LNCaP clone FGC (cell line): ENCODE measurements at places on chromosomes 7 and 10.

DNA sequence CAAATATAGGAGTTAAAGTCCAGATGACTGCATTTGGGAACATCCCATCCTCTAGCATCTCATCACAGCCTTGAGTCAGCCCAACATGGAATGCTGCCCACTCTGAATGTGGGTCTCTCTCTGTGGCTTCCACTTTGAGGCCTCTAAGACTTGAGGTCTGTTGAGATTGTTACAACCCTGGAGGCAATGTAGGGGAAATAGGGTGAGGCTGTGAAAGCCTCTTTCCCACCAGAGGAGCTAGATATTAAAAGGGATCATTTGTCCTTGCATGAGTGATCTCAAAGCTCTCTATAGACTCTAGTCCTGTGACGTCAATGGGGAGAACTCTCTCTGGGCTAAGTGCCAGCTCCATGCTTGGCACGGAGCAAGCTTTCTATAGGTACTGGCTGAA lies 6.4 kb upstream of the GOLGA7B start:
- no peak for DNase-seq

GRCh38 chr10:21637795-21638194 lies 103.8 kb downstream of the MLLT10 start:
- DNase-seq = no peak

GRCh38 chr7:92412745-92413144 lies 34.5 kb upstream of the GATAD1 start:
- DNase-seq = no peak

DNA sequence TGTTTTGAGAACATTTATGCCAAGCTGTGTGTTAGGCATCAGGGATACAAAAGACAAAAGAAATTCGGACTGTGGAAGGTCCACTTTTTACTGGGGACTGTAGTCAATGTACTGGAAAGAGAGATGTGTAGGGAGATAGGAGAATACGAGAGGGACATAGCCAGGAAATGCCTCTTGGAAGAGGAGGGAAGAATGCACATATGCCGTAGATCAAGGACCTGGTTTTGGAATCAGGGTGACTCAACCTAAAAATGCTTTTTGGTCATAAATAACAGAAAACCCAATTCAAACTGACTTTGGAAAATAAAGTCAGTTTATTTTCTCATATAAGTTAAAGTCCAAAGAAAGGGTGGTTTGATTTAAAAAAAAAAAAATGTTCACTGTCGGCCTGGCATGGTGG lies 140.3 kb upstream of the TCF7L2 start:
- no peak for DNase-seq

GRCh38 chr10:84214612-84215235 lies 10.6 kb downstream of the LRIT2 start:
- DNase-seq = no peak

DNA sequence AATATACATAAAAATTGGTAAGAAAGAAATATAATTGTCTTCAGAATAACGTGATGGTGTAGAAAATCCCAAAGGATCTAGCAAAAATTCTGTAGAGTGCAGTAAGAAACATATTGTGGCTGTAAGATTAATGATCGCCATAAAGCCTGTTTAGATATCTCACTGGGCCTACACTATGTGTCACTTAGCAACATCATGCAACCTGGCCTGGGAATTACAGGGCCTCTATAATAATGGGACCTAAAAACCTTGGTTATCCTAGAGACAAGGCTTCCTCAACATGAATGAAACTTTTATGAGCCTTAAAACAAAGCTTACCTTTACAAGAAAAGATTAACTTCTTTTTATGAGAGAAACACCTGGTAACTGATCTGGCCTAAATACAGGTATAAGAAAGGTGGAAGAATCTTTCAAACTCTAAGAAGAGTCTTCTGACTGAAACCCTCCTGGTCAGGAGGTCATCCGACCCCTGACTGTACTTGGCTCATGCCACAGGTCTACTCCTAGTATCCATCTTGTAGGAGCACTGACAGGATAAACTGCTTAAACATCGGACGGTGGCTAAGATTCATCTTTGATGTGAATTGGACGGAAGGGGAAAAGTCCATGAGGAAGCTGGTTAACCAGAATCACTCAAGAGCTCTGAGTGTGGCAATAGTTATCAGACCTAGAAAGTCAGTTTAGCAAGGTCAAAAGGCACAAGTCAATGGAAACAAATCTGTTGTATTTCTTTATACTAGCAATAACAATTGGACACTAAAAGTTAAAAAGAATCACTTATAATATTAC lies 1155.1 kb upstream of the SORCS1 start:
- no peak for DNase-seq

GRCh38 chr7:11077816-11078215 lies 104.1 kb downstream of the PHF14 start:
- no peak for DNase-seq

GRCh38 chr7:79702116-79702515 lies 248.6 kb upstream of the MAGI2 start:
- no peak for DNase-seq

DNA sequence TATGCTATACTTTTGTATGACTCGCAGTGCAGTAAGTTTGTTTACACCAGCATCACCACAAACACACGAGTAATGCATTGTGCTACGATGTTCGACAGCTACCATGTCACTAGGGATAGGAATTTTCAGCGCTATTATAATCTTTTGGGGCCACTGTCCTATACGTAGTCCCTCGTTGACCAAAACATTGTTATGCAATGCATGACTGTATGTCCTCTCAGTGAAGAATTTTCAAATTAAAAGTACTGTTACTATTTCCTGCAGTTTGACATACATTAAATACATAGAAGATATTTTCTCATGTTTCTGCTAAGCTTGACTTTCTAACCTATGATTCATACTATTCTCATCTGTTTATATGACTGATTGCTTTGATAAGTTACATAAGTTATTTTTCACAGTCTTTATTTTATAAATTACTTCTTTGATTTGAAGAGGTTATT lies 203.6 kb downstream of the VTI1A start:
- no peak for DNase-seq

DNA sequence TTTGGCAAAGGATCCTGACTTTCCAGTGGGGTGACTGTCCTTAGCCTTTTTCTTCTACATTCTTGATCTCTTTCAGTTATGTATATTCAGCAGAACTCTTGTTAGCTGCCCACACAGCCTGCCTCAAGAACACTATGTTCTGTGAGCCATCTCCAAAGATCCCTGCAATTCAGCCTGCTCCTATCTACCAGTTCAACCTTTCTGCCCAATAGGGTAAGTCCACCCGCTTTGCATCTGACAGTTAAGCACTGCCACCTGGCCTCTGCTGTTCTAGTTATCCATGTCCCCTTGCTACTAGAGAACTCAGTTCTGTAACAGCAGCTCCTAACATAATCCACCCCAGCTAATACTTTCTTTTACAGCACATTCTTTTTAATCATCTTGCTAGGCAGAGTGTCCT lies 13.5 kb downstream of the OR9A2 start:
- DNase-seq = no peak

DNA sequence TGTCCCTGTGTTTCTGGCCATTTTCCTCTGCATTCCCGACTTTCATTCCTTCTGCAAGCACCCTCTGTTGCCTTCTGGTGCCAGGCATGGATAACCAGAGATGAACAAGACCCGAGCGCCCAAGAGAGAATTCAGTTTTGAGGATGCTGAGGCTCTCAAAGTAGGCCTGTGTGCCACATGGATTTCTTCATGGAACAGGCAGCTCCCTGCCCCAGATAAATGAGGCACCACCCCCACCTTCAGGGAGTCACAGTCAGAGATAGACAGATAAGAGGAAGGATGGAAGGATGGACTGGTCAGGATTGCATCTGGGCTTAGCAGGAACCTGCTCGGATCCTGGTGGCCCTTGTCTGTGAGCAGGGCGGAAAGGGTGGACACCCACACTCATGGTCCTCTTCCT lies 49.4 kb downstream of the ADCYAP1R1 start:
- DNase-seq = no peak

DNA sequence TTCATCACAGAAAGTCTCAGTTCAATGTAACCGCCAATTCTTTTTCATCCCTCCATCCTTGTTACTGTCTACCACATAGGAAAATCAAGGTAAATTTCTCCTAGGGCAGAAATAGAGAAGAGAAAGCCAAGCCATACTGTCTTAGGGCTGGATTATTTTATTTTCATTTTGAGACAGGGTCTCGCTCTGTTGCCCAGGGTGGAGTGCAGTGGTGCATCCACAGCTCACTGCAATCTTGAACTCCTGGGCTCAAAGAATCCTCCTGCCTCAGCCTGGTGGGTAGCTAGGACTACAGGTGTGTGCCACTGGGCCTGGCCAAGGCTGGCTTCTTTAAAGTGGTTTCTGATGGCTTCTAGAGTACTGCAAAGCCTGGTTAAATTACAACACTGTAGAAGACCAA lies 181.7 kb downstream of the SRPK2 start:
- no peak for DNase-seq

- no peak for DNase-seq
Measured at GRCh38 chr7:97801108-97801507, 69.2 kb downstream of the TAC1 start.

GRCh38 chr10:18214691-18215563 lies 74.7 kb downstream of the CACNB2 start:
- DNase-seq = no peak

DNA sequence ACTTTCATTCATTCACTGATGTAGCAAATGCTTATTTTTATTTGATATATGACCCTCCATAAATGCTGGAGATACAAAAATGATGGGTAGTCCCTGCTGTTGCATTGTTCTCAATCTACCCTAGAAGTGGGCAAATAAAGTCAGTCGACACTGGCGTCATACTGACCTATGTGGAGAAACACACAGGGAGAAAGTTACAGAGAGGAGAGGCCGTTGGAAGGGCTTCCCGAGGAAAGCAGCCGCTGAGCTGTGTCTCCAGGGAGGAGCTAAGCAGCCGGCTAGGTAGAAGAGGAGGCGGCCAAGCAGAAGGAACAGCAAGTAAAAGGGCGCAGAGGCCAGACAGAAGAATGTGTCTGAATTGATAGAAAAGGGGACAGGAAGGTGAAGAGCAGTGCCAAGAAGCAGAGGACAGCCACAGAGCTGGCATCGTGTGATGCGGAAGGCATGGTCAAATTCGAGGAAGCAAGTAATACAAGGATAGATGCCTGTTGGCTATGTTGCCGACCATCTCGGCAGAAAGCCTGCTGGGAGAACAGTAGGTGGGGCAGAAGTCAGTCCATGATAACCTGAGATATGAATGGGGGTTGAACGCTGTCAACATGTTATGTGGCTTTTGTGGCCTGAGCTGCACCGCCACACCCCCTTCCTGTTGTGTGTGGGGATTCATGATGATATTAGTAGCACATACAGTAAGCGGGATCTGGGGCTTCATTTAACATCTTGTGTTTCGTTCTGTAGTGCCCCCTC lies 25.9 kb downstream of the ST8SIA6 start:
- DNase-seq = no peak

GRCh38 chr10:62048919-62049623 lies 147.6 kb downstream of the ARID5B start:
- DNase-seq = peak; percentile 46

GRCh38 chr10:102109166-102110116 lies 10.7 kb downstream of the LDB1 start:
- DNase-seq = no peak

DNA sequence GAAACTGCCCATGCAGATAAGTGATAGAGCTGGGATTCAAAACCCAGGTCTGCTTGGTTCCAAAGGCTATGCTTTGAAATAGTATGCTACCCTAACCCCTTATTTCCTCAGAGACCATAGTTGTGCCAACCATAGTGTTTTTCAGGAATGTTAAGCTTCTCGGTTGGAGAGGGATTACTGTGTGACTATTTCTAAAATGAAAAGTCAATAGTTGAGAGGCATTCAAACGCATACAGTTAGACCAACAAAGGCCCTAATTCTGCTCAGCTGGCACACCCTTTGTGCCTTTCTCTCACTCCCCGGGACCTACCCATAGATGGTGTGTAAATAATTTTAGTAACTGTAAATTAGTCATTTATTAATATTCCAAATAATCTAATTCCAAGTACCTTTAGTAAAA lies 64.6 kb upstream of the RNF148 start:
- DNase-seq = no peak

DNA sequence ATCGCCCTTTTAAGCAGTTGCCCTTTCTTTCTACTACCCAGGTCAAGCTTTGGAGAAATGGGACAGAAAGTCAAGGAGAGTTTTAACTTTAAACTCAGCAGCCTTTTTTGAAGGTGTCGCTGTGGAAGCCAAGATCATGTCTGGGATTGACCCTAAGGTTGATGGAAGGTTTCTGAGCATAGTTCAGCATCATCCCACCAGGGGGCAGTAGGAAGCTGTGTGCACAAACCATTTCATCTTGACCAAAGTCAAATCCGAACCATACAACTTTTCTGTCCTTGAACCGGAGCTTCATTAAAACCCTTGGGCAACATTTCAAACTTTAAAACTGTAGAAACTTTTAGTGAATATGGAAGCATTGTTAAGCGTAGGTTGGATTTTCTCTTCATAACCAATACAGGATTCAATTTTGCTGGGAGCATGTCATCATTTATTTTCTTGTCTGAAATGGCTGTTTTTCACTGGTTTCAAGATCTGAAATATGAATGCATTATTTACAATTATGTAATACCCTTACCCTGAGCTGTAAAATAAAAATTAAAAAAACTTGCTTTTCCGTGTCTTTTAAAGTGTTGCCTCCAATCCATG lies 214.4 kb upstream of the KIAA1217 start:
- DNase-seq = peak; percentile 46

- DNase-seq = no peak
Measured at GRCh38 chr10:62694537-62695126, 109.9 kb upstream of the ADO start.

- DNase-seq = no peak
Measured at GRCh38 chr10:110409926-110410325, 87.8 kb upstream of the DUSP5 start.

GRCh38 chr10:132136689-132137088 lies 50.1 kb upstream of the DPYSL4 start:
- no peak for DNase-seq

DNA sequence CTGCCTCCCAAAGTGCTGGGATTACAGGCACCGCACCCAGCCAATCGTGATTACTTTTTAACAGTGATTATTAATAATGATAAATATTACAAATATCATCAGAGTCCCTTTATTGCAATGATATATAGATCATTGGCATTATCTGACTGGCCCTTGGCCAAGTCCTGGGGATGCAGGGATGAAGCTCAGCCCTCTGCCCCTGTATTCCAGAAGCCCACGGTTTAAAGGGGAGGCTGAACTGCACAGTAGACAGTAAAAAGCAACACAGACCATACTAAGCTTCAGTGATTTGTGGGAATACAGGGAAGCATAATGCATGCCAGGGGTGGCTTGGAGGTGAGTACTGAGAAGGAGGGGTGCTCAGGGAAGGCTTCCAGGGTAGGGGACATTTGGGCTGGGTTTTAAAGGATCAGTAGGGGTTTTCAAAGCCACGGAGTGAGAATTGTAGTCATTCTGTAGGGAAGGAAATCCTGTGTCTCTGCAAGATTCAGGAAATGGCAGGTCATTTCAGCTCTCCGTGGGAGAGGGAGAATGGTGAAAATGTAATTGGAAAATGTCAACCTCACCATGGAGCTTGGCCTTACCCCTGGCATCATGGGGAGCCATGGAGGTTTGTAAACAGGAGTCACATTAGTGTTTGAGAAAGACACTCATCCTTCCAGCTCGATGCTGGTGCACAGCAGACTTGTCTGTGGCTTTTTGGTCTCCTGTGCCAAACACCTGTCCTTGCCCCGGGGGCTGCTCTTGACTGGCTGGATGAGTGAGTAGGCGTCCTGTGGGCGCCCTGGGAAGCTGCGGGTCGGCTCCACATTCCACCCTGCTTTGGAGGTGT lies 8.8 kb downstream of the ADAMTS14 start:
- no peak for DNase-seq

GRCh38 chr7:17421941-17422340 lies 123.5 kb downstream of the AHR start:
- peak; percentile 15 for DNase-seq

GRCh38 chr7:5694912-5695726 lies 86.3 kb downstream of the RNF216 start:
- no peak for DNase-seq

GRCh38 chr10:103812004-103812403 lies 43.4 kb downstream of the SH3PXD2A start:
- DNase-seq = no peak
